ENCODE measurements at places on chromosomes 1 and 21. TPM values are rescaled to one million over a fixed set of nuclear protein-coding genes. Genes with fewer than 3 reads are reported as not detected.

GNG4 gene
- total RNA-seq, result not detected

GRCh38 chr1:68953311-68953710 lies 456.4 kb upstream of the DEPDC1 start:
- DNase-seq, result no peak

DNA sequence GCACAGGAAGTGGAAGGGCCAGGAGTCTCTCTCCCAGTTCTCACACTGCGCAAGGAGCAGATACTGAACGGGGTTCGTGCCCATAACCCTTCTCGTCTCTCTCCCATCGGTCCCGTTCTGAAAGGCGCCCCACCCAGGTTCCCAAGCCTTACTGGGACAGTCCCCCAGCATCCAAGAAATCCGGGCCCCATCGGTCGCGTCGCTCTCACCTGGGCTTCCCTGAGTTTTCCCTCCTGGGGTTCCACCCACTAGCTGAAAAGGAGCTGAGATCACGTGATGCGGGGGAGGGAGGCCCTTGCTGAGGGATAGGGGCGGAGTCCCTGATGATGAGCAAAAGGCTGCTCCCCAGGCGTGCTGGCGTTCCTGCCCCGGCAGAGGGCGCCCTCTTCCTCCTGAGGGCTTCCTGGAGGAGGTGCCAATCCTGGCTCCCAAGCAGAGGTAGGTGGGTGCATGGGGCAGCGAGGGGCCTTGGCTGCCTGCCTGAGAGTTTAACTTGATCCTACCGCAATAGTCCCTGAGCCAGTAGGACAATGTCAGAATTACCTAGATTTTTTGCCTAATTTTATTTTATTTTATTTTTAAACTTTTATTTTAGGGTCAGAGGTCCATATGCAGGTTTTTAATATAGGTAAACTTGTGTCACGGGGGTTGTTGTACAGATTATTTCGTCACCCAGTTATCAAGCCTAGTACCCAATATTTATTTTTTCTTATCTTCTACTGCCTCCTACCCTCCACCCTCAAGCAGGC lies at the start of gene SPOCD1:
TSS of gene SPOCD1 (minus strand) at position 271 of the 749 bp plus-strand sequence. CDS start 689 bp downstream, outside the sequence.
- DNase-seq, result peak; percentile 90

- no peak for DNase-seq
Observed at GRCh38 chr1:63757334-63757733, 16.5 kb upstream of the ROR1 start.

FCGR2B gene
- 19.4 TPM for total RNA-seq

MYOC gene
- 5.3 TPM for total RNA-seq

RNF186 gene
- total RNA-seq, result not detected

PRAMEF8 gene
- not detected for total RNA-seq

Data from Right ventricle myocardium inferior (tissue), 1 donor.